ENCODE measurements at places on chromosomes 1 and 21. TPM values are rescaled to one million over a fixed set of nuclear protein-coding genes. Genes with fewer than 3 reads are reported as not detected.

Gene CCDC24
- total RNA-seq = 3.9 TPM

Gene DNAJC6
- 1.9 TPM for total RNA-seq

Gene APCS
- not detected for total RNA-seq

DNA sequence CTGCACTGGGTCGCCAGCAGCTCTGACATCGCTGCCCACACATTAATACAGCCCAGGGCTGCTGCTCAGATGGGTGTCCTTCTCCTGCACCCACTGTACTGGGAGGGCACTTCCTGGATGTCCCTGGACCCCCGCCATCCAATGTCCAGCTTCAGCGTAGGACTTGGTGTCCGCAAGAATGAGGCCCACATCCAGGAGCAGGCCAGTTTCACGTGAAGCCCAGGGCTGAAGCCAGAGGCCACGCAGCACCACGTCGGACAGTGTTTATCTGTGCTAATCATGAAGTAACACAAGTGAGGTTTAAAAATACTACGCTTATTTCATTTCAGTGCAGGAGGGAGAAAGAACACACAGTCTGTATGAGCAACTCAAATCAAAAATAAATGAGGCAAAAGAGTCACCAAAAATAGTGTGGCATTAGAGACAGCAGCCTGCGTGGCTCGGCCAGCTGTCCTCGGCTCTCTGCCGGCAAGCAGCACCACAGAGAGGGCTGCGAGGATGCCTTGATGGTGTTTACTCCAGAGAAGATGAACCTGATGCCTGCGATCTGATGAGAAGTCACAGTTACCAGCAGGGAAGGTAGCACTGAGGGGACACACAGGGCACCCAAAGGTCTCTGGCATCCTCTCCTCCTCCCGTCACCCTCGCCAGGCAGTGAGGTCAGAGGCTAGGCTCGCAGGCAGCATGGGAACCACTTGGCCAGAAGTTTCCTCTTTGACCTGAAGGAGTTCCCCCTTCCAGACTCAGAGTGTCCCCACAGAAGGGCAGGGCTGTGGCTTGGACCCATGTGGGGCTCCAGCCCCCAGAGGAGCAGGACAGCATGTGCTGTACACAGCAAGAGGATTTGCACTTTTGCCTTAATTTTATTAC is 22.1 kb upstream of the NPHP4 start:
- no peak for DNase-seq

Gene S100A8
- total RNA-seq = 674 TPM

GRCh38 chr1:41418857-41419583 is 57.8 kb downstream of the FOXO6 start:
- DNase-seq = peak; percentile 93

DNA sequence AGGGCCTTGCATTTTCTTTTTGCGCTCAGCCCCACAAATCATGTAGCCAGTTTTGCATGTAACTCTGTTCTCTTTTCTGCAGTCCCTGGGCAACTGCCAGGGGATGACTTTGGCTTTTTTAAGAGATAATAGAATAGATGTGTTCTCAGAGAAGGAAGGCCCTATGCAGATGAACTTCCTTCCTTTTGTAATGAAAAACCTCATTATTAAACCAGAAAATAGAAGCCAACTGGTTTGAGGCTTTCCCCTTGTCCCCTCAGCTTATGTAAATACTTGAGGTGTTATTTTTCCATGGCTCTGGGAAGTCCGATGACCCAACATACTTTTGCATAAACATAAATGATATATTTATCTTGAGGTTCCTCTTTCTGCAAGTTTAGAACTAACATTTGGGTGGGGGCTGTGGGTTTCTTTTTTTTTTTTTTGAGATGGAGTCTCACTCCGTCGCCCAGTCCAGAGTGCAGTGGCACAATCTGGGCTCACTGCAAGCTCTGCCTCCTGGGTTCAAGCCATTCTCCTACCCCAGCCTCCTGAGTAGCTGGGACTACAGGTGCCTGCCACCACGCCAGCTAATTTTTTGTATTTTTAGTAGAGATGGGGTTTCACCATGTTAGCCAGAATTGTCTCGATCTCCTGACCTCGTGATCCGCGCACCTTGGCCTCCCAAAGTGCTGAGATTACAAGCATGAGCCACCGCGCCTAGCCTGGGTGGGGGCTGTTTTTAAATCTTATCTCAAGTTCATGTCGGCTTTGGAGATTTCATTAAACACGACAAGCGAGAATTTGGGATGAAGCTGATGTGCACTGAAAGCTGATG is 14.4 kb upstream of the FCRL5 start:
- no peak for DNase-seq

Gene DPT
- 310 TPM for total RNA-seq

GRCh38 chr1:67463298-67463955 is 33.2 kb upstream of the SERBP1 start:
- DNase-seq = no peak

Gene ADORA1
- total RNA-seq = 2.7 TPM

GRCh38 chr21:17454315-17455027 is 58.4 kb upstream of the CXADR start:
- no peak for DNase-seq

DNA sequence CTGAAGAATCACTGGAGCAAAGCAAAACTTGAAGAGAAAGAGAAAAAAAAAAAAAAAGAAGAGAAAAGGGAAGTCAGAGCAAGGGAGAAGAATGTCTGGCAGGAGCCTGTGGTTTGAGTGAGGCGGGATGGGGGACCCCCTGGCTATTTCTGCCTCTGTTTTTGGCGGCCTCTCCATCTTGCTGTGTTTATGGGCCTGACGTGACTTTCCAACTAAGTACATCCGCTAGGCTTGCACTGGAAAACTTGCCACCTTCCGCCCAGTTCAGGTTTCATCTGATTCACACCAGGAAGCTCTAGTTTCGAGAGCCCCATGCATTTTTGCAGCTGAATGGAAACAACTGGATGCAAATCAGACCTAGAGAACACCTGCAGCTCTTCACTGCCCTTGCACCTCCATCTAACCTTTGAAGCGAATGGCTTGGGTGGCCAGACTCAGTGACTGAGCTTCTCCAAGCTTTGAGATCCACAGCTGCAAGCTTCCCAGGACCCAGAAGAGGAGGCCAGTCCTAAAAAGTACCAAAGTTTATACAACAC is 28.0 kb downstream of the TBX15 start:
- DNase-seq = no peak

Gene SMIM1
- 3.7 TPM for total RNA-seq

- no peak for DNase-seq
Observed at GRCh38 chr1:222785529-222785928, 29.3 kb upstream of the DISP1 start.

DNA sequence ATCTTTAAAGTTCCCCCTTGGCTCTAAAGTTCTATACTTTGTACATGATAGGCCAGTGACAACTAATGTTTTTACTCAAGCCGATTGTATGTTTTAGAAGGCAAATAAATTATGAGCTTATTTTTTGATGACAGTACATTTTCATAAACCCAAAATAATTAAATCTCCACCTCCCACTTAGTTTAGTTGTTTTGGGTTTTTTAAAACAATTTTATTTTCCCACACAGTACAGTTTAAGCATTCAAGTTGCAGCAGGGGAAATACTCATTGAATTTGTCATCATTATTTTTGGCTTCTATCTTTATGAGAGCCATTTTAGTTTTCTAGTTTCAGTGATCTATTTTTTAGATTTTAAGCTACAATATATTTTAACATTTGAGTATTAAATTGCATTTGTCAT is 93.6 kb downstream of the OLFML2B start:
- no peak for DNase-seq

Gene C8B
- total RNA-seq = not detected

Gene PTGFRN
- 24.0 TPM for total RNA-seq

DNA sequence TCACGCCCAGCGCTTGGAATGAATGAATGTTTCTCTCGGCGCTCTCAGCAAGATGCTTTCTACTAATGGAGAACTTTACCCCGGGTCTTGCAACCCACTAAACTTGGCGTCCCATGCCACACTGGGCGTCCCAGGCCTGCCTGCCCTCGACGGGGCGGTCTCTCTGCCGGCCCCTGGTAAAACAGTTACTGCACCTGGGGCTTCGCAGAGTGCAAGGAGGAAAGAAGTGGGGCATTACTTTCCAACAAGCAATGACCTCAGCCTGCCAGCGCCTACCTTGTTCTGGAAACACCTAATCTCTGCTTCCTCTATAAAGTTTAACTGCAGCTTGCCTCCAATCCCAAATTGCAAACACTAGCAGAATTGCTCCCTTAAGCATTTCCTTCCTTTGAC is 27.8 kb upstream of the NFIA start:
- DNase-seq = no peak

Gene TRIM67
- total RNA-seq = 0.22 TPM

DNA sequence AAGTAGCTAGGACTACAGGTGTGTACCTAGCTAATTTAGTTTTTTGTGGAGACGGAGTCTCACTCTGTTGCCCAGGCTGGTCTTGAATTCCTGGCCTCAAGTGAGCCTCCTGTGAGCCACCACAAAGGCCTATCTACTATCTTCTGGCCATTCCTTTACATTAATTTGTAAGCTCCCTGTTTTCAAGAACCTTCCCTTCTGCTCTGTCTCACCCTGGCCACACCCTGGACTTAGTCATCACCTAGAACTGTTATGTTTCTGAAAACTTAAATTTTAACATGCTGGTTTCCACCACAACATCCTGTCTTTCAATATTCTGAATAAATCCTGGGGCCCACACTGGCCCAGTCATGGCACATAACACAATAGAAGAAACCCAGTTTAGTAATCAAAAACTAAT is 4.9 kb upstream of the B4GALT3 start:
- DNase-seq = no peak

DNA sequence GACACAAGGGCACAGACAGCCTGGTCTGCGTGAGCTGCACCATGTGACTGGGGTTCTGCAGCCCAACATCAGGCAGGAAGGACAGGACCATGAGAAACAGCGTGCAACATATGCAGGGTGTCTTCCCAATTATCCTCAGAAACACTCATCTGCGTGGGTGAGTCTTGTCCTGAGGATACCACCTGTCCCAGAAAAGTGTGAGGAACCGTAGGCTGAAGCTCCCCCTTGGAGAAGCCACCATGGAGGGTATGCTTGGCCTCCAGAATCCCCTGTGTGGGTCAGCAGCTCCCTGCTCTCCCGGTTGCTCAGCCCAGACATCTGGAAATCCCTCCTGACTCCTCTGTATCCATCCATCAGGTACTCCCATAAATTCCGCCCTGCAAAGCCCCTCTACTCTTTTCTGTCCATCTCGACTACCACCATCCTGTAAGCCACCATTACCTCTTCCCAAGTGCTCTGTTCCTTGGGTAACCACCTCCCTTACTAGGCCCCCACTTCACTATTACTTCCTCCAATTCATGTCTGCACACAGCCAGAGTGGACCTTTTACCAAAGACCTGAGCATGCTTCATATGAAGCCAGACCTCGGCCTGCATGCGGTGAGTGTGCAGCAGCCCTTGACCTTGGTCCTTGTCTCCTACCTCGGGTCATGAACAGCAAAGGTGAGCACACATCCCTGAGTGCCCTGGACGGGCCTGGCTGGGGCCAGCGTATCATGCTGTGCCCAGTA is 33.0 kb downstream of the ETS2 start:
- no peak for DNase-seq

DNA sequence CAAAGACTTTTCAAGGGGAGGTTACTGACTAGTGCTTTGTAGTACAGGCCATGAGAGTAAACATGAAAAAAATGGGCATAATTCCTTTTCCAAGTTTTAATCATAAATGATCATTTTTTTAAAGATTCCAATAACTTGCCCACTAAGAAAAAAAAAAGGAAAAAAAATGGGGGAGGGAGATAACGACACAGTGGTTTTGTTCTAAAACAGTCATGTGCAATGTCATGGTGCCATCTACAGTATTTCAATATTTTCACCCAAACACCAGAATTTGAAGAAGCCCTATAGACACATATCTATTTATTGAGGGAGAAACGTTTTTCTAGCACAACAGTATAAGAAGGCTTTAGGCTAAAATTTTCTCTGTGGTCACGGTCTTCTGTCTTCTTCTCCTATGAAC is 250.2 kb downstream of the LTN1 start:
- DNase-seq = no peak

Gene COL11A1
- 0.22 TPM for total RNA-seq

Gene TLCD4
- total RNA-seq = 15.9 TPM

Gene DCST1
- total RNA-seq = not detected

DNA sequence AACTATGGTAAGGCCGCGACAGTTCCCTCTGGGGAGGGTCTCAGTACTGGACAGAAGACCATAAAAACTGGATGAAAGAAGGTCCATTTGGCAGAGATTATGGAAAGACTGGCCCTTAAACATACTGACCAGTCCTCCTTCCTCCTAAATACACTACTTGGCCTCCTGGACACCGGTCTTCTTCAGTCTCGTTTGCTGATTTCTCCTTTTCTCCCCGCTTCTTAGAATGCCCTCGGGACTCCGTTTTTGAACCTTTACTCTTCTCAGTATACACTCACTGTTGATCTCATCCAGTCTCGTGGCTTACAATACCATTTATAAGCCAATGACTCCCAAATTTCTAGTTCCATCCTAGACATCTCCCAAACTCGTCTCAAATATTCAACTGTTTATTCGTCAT is 694 bp upstream of the MRPL9 start:
- no peak for DNase-seq

- DNase-seq = peak; percentile 68
Observed at GRCh38 chr1:41592451-41593125, 108.1 kb upstream of the EDN2 start.

Gene FAM167B
- total RNA-seq = 7.5 TPM

Gene DTL
- 0.16 TPM for total RNA-seq

Gene BARHL2
- total RNA-seq = not detected

DNA sequence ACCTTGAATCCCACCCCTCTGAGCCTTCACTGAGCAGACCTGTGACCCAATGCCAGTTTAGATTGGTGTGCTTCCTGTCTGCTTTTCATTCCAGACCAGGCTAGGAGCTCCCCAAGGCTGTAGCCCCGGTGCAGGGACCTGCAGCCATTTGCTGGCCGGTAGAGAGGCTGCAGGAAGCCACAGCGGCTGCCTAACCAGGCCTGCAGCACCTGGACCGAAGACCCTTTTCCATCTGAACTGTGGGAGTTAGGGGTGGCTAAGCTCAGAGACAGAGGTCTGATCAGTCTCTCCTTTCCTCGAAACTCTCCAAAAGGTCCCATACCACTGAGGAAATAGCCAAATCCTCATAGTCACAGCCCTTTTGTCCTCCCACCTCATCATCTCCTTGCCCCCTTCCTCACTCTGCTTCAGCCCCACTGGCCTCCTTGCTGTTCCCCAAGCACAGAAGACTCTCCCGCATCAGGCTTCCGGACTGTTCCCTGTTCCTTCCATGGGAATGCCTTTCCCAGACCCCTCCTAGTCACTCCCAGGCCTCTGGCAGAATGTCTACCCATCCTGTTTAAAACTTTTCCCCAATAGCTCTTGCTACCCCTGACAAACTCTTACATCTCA is 674 bp upstream of the TTC4 start:
- DNase-seq = peak; percentile 64

Data from mesenteric fat pad (tissue), 1 donor.